H7 (cell line): ENCODE measurements at places on chromosomes 16 and 17. TPM values are rescaled to one million over a fixed set of nuclear protein-coding genes. Genes with fewer than 3 reads are reported as not detected.

MYH1 gene
- total RNA-seq = not detected in 2 replicates

DERL2 gene
- total RNA-seq = 24.5 and 27.6 TPM in 2 replicates

CACNG5 gene
- 1.4 and 2.0 TPM in 2 replicates for total RNA-seq

DNA sequence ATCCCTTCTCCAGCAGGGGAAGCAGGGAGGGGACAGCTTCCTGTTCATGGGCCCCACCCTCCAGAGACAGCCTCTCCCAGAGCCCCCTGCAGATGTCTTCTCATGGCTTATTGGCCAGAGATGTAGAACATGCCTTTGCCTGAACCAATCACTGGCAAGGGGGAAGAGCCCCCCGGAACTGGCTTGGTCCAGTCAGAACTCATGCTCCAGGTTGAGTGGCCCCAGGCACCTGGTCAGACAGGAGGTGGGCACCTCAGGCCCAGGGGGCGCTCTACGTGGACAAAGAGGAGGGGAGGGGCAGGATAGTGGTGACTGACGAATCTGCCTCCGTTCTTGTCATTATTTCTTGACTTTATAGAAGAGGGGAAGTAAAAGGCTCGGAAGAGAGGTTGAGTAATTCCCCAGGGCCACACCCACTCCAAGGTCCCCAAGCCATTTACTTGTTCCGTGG, 23.6 kb downstream of the RAB11FIP4 start:
- peak; percentile 76 for DNase-seq

- peak; percentile 76 for DNase-seq
Measured at GRCh38 chr17:72381597-72382397, 261.0 kb downstream of the SOX9 start.

GRCh38 chr17:49361129-49361901, 735 bp downstream of the ZNF652 start:
- DNase-seq = peak; percentile 59

DNA sequence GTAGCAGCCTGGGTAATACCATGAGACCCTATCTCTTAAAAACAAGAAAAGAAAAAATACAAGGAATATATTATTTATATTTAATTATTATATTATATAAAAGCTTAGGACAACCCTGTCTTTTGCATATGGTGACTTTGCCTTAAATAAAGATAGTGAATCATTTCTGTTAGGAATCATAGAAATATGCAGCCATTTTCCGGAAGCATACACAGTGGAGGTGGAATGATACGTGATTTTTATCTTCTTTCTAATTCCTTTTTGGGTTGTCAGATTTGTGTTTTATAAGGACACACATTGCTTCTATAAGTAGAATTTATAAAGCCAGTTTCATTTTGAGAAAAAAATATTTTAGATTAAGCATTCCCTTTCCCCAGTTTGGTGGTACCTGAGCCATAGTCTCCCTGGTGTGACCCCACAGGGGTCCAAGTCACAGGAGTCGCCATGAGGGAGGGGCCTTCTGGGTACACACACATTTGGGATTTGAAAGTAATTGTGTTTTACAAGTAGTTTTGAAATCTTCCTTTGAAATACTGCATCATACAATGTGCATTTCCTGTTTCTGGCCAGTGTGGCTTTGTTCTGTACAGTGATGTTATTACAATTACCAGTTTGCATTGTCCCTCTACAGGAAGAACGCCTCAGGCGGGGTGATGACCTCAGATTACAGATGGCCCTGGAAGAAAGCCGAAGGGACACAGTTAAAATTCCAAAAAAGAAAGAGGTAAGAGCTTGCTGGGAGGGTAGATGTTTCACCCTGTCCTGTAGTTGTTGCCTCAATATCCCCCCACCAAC, 50.9 kb downstream of the B9D1 start:
- DNase-seq = no peak

- DNase-seq = no peak
Measured at GRCh38 chr16:77172951-77173350, 18.0 kb upstream of the MON1B start.

GRCh38 chr17:37562016-37562745, 47.0 kb downstream of the SYNRG start:
- peak; percentile 34 for DNase-seq

- peak; percentile 90 for DNase-seq
Measured at GRCh38 chr16:1923299-1924034, 5.3 kb upstream of the HS3ST6 start.
